Colonic mucosa (tissue), 4 donors: ENCODE measurements at places on chromosomes 7 and 10. TPM values are rescaled to one million over a fixed set of nuclear protein-coding genes. Genes with fewer than 3 reads are reported as not detected.
A peak's percentile ranks its signal among the peaks of the same experiment; 100 is the strongest.

The RBM20 gene
- 0.80 TPM for total RNA-seq

DNA sequence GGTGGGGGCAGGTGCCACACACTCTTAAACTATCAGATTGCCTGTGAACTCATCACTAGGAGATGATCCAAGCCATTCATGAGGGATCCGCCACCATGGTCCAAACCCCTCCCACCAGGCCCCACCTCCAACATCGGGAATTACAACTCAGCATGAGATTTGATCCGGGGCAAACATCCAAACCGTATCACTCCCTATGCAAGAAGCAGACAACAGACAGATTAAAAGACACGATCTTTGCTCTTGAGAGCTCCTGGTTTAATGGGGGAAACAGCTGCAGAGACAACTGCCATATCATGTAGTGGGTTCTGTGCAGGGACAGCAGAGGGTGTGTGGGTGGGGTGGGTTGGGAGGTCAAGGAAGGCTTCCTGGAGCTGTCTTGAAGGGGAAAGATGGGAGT, 123.6 kb downstream of the EMX2 start:
- no peak for DNase-seq

- DNase-seq: peak; percentile 77
These were observed 42.3 kb downstream of the NOC3L start for GRCh38 chr10:94320285-94320914.

- DNase-seq: peak; percentile 7
These were observed 9.9 kb upstream of the ARHGAP22 start for GRCh38 chr10:48614481-48615390.

- DNase-seq: no peak
These were observed 41.0 kb upstream of the CHST3 start for GRCh38 chr10:71923138-71923692.

DNA sequence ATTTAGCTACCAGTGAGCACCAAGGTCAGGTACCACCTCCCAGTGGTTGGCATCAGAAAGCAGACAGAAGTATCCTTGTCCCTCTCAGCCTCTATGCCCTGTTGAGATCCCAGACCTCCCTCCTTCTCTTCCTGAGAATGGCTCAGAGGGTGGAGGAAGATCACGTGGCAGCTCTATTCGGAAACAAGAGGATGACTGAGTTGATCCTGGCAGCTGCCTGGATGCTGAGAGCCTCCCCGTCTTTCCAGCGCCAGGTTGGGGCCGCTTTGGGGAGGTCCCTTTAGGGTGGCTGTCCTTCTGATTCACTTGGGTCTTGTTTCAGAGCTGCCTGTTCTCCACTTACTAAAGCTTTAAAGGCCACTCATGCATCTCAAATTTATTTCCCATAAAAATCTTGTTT, 36.9 kb upstream of the NPFFR1 start:
- DNase-seq: no peak

GRCh38 chr10:104582602-104582951, 58.5 kb upstream of the SORCS3 start:
- no peak for DNase-seq
